ENCODE measurements at places on chromosomes 6 and 20.

- no peak for DNase-seq
Observed at GRCh38 chr6:29502597-29502996, 14.8 kb upstream of the MAS1L start.

GRCh38 chr20:47009784-47010183 lies 115.1 kb downstream of the EYA2 start:
- no peak for DNase-seq

GRCh38 chr6:161067749-161068148 lies 76.2 kb downstream of the MAP3K4 start:
- DNase-seq, result no peak

DNA sequence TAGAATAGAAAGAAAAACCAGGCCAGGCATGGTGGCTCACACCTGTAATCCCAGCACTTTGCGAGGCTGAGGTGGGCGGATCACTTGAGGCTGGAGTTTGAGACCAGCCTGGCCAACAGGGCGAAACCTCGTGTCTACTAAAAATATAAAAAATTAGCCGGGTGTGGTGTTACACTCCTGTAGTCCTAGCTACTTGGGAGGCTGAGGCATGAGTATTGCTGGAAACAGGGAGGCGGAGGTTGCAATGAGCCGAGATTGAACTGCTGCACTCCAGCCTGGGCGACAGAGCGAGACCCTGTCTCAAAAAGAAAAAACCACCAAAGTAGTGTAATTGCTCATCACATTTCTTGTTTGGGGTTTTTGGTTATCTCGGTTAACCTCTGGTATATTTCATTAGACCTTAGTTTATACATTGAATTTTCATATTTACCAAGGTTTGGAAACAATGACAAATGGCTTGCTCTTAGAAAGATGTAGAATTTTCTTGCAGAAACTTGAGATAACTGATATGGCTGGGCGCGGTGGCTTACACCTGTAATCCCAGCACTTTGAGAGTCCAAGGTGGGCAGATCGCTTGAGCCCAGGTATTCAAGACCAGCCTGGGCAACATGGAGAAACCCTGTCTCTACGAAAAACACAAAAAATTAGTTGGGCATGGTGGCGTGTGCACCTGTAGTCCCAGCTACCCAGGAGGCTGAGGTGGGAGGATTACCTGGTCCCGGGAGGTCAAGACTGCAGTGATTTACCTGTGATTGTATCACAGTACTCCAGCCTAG lies 14.2 kb downstream of the ITCH start:
- DNase-seq, result no peak

DNA sequence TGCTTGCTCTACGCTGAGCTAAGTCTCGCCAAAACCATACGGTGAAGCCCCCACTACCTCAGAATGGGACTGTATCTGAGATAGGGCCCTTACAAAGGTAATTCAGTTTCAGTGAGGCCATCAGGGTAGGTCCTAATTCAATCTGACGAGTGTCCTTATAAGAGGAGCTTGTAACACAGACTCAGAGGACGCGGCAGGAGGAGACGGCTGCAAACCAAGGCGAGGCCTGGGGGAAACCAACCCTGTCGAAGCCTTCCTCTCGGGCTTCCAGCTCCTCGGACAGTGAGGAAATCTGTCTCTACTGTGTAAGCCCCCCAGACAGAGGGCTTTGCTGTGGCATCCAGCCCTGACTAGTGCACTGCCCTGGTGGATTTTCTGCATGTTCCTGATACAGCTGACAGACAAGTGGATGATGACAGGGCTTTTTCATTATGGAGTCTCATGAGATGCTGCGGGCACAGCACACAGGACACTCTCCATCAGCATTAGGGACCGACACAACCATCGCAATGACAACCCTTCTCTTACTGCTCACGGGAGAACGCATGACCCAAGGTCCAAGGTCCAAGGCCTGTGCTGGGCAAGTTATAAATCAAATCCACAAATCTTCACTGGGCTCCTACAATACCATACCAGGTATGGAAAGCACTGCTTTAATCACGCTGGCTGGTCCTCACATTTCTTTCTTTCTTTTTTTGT lies 48.2 kb downstream of the SSR1 start:
- no peak for DNase-seq

GRCh38 chr6:40506954-40507353 lies 80.2 kb downstream of the LRFN2 start:
- no peak for DNase-seq

DNA sequence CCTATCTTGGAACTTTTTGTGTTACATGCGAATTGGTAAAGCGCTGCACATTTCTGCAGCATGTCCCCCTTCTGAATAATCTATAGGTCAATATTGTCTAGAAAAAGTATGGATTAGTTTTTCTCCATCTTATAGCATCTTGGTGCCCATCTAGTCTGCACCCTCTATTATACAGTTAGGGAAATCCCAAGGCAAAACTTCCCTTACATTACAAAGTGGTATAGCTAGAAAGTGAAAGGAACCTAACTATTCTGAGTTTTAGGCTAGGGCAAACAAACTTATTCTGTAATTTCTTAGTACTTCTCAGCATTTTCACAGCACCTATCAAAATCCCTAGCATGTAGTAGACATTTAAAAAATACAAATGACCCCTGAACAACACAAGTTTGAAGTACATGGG lies 133.5 kb upstream of the CCDC28A start:
- no peak for DNase-seq

GRCh38 chr6:154202339-154202738 lies 154.3 kb downstream of the IPCEF1 start:
- no peak for DNase-seq

DNA sequence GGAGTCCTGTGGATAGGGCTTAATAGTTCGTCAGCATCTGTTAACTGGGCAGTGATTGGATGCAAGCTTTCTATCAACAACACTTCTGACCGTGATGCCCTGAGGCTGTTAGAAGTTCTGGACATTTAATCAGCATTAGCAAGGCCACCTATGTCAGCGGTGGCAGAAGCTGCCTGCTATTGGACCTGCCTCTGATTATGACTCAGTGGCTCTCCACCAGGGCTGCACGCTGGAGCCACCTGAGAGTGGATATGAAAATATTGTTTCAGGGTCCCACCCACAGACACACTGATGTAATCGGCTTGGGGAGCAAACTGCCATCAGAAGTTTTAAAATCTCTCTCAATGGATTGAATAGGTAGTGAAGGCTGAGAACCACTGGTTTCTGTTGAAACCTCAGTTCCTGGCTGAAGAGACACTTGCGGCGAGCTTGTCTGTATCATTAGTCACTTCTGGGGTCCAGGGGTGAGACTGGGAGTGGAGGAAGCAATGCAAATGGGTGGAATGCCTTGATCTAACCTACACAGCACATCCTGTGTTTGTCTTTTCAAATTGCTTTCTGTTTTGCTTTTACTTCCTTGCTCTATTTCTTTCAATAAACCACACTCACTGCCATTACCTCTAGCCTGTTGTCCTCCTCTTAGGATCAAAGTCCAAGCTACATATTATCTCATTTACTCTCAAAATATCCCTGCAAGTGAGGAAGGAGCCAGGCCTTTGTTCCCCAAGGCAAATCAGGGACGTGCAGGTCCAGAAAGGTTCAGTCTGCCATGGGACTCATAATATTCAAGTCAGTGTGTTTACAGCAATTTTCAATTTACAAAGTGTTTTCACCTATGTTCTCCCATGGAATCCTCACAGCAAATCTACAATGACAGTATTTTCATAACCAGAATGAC lies 4.2 kb downstream of the CLIC5 start:
- no peak for DNase-seq

GRCh38 chr20:61482056-61482887 lies 230.2 kb downstream of the CDH4 start:
- no peak for DNase-seq

DNA sequence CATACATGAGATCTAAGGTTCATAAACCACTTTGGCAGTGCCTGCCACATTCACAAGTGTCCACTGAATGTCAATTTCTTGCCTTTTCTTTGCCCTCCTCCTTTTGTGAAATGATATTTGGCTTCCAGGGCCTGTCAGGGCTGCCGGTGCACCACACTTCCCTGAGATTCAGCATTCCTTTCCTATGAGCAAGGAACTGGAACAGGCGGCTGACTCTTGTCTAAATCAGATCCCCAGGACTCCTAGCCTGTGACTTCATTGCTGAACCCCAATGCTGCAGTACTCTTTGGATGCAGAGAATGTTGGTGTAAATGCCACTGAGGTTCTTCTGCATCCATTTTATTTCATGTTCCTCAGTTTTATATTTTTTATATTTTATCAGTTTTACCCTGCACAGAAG lies 172.2 kb downstream of the ARID1B start:
- DNase-seq, result no peak

- no peak for DNase-seq
Observed at GRCh38 chr6:16759181-16759645, 2.0 kb downstream of the ATXN1 start.

DNA sequence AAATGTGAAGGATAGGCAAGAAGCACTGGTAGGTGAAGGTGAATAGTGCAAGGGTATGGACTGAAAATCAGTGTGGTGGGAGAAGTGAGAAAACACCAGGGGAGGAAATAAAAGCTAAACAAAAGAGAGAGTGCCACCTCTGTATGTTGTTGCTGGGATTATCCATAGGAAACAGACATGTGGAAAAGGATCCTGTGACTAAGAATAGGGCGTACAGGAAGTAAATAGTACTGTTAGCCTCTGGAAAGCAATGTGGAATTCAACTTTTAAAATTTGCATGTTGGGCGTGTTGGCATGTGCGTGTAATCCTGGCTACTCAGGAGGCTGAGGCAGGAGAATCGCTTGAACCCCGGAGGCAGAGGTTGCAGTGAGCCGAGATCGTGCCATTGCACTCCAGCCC lies 661.7 kb downstream of the KIF16B start:
- DNase-seq, result no peak

DNA sequence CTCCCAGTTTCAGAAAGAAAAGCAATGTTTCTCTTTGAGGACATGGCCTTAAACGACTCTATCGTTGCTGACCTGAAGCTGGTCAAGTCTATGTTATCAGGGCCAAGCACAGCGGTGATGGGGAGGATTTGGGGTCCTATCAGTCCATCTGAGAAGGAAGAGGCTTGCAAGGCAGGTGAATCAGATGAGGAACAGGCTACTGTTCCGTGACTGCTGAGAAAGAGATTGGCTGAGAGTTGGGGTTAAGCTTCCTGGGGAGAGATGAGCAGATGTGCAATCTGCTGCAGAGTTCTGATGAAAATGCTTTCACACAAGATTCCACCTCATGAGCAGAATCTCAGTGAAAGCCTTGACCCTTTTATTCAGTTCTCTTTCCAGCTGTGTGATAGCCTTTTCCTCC lies 168.3 kb upstream of the STMND1 start:
- DNase-seq, result no peak

DNA sequence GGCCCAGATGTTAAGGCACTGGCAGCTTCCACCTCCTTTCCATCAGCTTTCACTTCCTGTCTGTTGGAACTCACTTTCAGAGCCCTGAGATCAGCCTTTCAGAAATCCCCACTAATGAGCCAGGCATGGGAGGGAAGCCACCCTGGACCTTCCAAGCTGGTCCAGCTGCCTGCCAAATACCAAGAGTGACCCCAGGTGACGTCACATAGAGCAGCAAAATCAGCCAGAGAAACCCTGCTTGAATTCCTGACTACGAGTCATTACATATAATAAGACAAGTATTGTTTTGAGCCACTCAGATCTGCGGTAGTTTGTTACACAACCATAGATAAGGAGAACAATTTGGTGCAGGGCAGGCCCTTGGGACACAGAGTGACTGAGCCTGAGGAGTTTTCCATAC lies 556.0 kb upstream of the JAG1 start:
- DNase-seq, result no peak

DNA sequence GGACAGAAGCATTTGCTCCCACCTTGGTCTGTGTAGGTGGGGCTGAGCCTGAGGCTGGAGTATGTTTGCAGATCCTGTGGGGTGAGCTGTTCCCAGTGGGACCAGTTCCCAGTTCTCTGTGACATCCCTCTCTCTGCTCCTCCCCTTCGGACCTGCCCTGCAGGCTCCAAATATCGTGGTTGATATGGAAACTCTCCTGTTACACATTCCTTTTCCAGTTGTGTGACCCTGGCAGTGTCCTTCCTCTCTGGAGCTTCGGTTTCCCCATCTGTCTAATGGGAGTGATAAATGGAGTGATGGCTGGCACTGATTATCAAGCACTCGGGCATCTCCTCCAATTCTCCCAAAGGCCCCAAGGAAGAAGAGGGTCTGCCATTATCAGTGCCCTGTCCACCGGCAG lies 15.7 kb upstream of the TGM2 start:
- DNase-seq, result no peak

DNA sequence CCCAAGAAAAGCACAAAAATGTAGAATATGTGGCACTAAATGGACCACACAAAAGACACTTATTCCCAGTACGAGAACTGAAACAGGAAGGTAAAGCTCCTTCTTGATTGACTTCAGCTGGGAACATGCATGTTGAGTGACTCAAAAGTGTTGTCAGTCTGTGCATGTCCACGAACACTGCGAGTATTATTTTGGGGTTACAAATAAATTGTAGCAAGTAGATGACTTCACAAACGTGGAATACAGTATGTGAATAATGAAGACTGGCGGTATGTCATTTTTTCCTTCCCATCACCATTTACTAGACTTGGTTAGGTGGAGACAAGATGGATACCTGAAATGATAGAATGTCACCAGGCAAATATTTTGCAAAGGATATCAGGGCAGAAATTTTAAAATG lies 45.4 kb downstream of the L3MBTL3 start:
- DNase-seq, result no peak

DNA sequence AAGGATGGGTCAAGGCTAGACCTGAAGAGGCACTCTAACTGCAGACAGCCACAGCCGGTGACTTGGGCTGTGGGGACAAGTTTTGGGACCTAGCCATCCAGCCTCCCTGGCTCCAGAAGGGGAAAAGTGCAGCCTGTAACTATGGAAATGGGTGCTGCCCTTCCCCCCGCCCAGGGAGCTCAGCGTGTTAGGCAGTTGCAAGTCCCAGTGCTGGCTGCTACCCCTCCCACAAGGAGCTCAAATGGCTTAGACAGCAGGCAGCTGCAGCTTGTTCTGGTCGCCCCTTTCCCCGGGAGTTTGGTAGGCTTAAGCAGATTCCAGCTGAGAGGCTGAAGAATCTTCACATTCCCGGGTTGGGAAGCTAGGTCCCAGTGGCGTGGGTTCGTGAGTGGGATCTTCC lies 162.6 kb downstream of the FAM83B start:
- DNase-seq, result no peak

- DNase-seq, result no peak
Observed at GRCh38 chr6:163605385-163606097, 191.0 kb downstream of the QKI start.

- no peak for DNase-seq
Observed at GRCh38 chr6:17178754-17179529, 77.1 kb downstream of the STMND1 start.

DNA sequence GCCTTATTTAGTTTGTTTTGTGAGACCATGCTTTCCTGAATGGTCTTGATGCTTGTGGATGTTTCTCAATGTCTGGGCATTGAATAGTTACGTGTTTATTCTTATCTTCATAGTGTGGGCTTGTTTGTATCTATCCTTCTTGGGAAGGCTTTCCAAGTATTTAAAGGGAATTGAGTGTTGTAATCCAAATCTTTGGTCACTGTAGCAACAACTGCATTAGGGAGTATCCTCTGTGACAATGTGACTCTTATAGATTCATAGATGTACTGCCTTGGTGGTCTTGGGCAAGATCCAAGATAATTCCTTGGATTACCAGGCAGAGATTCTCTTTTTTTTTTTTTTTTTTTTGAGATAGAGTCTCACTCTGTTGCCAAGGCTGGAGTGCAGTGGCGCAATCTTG lies 598.4 kb downstream of the CBLN4 start:
- DNase-seq, result no peak
